CD4-positive, alpha-beta T cell treated with Interleukin-2 at 100 ng/mL for 4 hours (primary cell): ENCODE measurements at places on chromosomes 12 and 14.

- DNase-seq = peak; percentile 44
Measured at GRCh38 chr12:10722502-10722904, 620 bp downstream of the YBX3 start.

- DNase-seq = no peak
Measured at GRCh38 chr14:37650356-37651037, 55.1 kb downstream of the TTC6 start.

- no peak for DNase-seq
Measured at GRCh38 chr12:5758347-5758746, 186.7 kb downstream of the ANO2 start.

DNA sequence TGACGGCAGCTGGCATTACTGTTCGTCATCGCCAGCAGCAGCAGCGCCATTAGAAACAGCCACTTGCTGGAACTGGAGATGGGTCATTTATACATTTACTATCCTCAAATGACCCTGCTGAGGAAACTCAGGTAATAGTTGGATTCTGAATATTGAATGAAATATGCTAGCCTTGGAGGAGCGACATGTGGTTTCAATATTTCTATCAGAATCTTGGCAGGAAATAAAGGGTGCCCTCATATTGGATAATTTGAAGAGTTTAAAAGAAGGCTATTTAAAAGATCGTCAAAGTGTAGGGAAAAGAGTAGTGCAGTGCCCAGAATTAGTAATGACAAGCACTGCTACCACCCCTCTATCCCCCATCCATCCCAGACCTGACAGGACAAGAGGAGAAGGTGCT lies 109.6 kb upstream of the CPM start:
- no peak for DNase-seq

DNA sequence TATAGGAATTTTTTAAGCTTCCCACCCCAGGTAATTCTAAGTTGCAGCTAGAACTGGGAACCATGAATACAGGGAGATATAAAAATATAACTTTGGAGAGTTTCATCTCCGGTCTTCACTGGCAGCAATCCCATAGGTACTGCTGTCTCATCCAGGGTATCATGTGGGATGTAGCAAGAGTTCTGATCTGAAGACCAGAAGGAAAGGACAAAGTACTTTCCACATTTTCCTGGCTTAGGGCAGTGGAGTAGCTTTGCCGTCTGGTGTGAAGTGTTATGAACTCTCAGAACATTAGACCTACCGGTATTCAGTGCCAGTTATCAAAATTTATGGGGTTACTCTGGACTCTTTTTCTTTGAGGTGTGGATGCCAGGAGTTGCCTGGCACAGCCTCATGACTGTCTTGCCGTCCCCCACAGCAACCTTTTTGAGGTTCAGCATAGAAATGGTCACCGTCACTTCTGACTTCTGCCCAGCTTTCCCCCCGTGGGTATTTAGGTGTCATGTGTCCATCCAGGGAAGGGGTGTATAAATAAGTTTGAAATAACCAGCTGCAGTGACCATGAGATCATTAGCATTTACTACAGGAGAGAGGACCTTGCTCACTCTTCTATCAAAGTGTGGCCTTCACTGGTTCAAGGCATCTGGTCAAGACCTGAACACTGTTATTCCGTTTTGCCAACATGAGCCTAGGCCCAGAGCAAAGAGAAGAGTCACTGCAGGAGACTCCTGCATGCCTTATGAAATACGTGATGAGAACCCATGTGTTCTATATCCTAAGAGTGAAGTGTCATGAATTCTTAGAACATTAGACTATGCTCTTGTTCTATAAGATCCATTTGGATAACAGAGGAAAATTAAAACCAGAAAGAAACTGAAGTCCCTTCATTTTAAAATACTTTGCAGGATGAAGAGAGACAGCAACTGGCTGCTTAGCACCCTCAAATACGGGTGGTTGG lies 22.2 kb downstream of the TMEM233 start:
- no peak for DNase-seq

DNA sequence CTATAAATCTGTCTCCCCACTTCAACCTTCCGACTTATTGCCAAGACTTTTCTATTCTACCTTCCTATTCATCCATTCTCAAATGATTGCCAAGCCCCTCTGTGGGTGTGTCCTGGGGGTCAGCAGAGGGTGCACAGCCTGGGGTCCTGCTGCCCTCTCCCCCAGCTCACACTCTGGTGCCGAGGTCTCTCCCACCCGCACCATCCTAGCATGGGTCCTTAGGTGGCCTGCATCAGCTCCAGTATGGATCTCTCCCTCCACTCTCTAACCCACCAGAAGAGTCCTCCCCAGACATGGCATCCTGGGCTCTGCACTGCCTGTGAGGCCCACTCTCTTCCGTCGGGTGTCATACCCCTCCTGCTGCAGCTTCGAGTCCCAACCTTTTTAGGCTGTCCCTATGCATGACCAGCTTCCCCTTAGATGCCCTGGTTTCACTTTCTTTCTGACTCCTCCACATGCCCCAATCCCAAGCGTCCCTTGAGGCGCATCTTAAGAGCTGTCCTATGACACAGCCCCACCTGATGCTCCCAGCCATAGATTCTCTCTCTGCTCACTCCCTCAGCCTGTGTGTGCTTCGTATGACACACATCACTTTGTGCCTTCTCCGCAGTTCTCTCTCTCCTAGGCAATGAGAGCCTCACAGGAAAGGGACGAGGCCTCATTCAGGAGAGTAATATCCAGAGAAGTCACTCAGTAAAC lies 43.9 kb downstream of the GIT2 start:
- no peak for DNase-seq

DNA sequence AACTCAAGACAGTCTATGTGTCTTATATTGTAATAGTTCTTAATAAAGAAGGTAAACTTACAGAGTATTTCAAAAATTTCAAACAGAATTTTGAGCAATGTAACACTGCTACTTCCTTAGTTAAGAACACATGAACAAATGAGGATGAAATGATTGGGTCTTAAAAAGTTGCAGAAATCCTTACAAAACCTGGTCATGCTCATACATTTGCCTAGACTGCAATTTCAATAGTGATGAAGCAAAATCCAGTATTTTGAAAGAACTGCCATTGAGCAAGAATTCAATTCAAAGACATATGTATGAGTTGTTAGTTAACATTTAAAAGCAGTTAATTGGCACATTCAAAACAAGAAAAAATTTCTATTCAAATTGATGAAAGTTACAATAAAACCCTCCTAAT lies 17.8 kb upstream of the HIF1A start:
- DNase-seq = no peak

GRCh38 chr12:122976648-122976975 lies 1.6 kb downstream of the OGFOD2 start:
- no peak for DNase-seq

GRCh38 chr12:117225179-117225578 lies 34.9 kb upstream of the FBXO21 start:
- no peak for DNase-seq

GRCh38 chr14:97462081-97462480 lies 664.9 kb downstream of the VRK1 start:
- no peak for DNase-seq

DNA sequence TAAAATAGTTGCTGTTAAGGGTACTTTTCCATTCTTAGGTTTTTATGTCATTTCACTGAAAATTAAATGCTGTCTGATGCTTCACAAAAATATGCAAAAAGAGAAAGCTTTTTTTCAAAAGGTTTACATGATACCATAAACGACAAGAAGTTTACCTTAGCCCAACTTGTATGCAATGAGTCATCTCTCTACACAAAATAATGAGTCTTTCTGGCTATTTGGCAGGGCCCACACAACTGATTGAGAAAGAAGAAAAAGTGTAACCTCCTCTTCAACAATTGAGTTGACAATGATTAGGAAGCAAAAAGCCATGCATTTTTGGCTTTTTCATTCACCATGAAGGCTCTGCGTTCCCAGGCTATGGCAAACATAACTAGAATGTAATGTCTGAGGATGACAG lies 165.4 kb upstream of the CPNE8 start:
- DNase-seq = no peak

- no peak for DNase-seq
Measured at GRCh38 chr14:66141733-66142132, 344.4 kb upstream of the CCDC196 start.

GRCh38 chr14:80237143-80237542 lies 25.8 kb upstream of the DIO2 start:
- no peak for DNase-seq

- no peak for DNase-seq
Measured at GRCh38 chr12:4277857-4278256, 4.3 kb downstream of the CCND2 start.
